BJ (cell line): ENCODE measurements at places on chromosomes 1 and 21. TPM values are rescaled to one million over a fixed set of nuclear protein-coding genes. Genes with fewer than 3 reads are reported as not detected.

The KCNA3 gene
- polyA plus RNA-seq: 0.38 and 0.39 TPM in 2 replicates

The NEK7 gene
- 428 and 674 TPM in 2 replicates for polyA plus RNA-seq

The DCST1 gene
- not detected in 2 replicates for polyA plus RNA-seq

The LHX4 gene
- polyA plus RNA-seq: 0.06 and 0.11 TPM in 2 replicates

The CLCA4 gene
- polyA plus RNA-seq: not detected in 2 replicates

The FCRL4 gene
- polyA plus RNA-seq: not detected in 2 replicates

The SIPA1L2 gene
- polyA plus RNA-seq: 3.1 and 5.1 TPM in 2 replicates

The CDK18 gene
- polyA plus RNA-seq: 0.45 and 0.83 TPM in 2 replicates

The LENEP gene
- polyA plus RNA-seq: not detected in 2 replicates

The MROH9 gene
- 0.10 and 0.17 TPM in 2 replicates for polyA plus RNA-seq

The DYNLT4 gene
- 0.26 TPM in 1 of 2 replicates, not detected in the other for polyA plus RNA-seq

The ADAMTS1 gene
- 651 and 1,081 TPM in 2 replicates for polyA plus RNA-seq

The RGS13 gene
- not detected in 2 replicates for polyA plus RNA-seq

The C8A gene
- not detected in 2 replicates for polyA plus RNA-seq

The PCAT6 gene
- 3.2 and 3.3 TPM in 2 replicates for polyA plus RNA-seq

The PAPPA2 gene
- 0.82 and 0.97 TPM in 2 replicates for polyA plus RNA-seq

The AMY1A gene
- polyA plus RNA-seq: not detected in 2 replicates

The IGSF3 gene
- 0.10 and 0.15 TPM in 2 replicates for polyA plus RNA-seq

The SYPL2 gene
- polyA plus RNA-seq: 58.8 and 73.1 TPM in 2 replicates

The SLC16A4 gene
- polyA plus RNA-seq: 20.8 and 49.4 TPM in 2 replicates

The GSTM1 gene
- 0.47 and 1.0 TPM in 2 replicates for polyA plus RNA-seq

The CALML6 gene
- 0.31 and 0.45 TPM in 2 replicates for polyA plus RNA-seq

The PDXK gene
- polyA plus RNA-seq: 143 and 192 TPM in 2 replicates

The LRRC38 gene
- not detected in 2 replicates for polyA plus RNA-seq

The TFF2 gene
- polyA plus RNA-seq: not detected in 2 replicates

The ILDR2 gene
- 0.01 TPM in 1 of 2 replicates, not detected in the other for polyA plus RNA-seq

The AMY1B gene
- not detected in 2 replicates for polyA plus RNA-seq

The VN1R5 gene
- polyA plus RNA-seq: not detected in 2 replicates

The OLFM3 gene
- polyA plus RNA-seq: not detected in 2 replicates

The CGN gene
- 0.05 TPM in 1 of 2 replicates, not detected in the other for polyA plus RNA-seq

The ALX3 gene
- polyA plus RNA-seq: 4.3 and 5.7 TPM in 2 replicates

The CHRM3 gene
- 0.72 and 0.78 TPM in 2 replicates for polyA plus RNA-seq

The PLD5 gene
- polyA plus RNA-seq: not detected in 2 replicates

The C1orf116 gene
- not detected in 2 replicates for polyA plus RNA-seq

The RSPO1 gene
- polyA plus RNA-seq: 0.04 and 0.05 TPM in 2 replicates

The GBP2 gene
- polyA plus RNA-seq: 7.5 and 7.8 TPM in 2 replicates

The LAPTM5 gene
- polyA plus RNA-seq: 1.6 and 2.1 TPM in 2 replicates

The TMEM167B gene
- 31.0 and 48.8 TPM in 2 replicates for polyA plus RNA-seq

The GREM2 gene
- polyA plus RNA-seq: 3.9 and 5.6 TPM in 2 replicates
